ENCODE measurements at places on chromosomes 2 and 18. TPM values are rescaled to one million over a fixed set of nuclear protein-coding genes. Genes with fewer than 3 reads are reported as not detected.

GRCh38 chr2:98508709-98509066, 64.0 kb downstream of the INPP4A start:
- peak; percentile 22 for DNase-seq

DNA sequence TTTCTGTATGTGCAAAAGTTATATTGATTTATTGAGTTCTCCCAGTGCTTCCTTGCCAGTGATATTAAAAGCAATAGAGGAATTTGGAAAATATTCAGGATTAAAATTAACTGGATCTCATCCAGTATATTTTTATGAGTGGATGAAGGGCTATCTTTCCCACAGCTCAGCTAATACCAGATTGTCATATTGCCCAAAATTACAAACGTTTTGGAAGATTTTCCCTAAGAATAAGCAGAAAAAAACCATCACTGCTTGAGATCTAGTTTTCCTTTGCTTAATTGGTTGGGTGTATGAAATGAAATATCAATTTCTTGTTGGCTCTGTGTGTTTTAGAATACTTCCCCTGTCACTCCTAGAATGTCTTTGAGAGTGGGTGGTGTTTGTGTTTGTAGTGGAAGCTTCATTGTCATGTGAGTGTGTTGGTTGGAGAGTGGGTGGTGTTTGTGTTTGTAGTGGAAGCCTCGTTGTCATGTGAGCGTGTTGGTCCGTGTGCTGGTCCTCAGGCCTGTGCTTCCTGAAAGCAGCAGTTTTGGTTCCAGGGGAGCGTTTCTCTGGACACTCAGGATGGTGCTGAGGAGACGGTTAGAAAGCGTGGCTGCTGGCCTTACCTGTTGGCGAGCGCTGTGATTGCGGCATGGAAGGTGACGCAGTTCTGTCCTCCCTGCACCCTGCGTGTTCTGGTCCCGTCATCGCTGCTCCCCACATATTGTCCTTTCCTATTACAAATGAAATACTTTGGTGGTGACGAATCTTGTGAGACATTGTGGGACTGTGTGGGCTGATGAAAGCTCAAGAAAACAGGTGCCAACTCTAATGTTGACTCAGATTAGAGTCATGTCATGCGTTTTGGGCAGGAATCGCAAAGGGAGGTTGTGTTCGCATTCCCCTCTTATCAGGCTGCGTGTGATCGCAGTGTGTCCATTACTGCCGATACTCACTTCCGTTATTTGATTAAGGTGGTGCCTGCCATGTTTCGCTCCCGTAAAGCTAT, 12.4 kb downstream of the ASB1 start:
- no peak for DNase-seq

DNA sequence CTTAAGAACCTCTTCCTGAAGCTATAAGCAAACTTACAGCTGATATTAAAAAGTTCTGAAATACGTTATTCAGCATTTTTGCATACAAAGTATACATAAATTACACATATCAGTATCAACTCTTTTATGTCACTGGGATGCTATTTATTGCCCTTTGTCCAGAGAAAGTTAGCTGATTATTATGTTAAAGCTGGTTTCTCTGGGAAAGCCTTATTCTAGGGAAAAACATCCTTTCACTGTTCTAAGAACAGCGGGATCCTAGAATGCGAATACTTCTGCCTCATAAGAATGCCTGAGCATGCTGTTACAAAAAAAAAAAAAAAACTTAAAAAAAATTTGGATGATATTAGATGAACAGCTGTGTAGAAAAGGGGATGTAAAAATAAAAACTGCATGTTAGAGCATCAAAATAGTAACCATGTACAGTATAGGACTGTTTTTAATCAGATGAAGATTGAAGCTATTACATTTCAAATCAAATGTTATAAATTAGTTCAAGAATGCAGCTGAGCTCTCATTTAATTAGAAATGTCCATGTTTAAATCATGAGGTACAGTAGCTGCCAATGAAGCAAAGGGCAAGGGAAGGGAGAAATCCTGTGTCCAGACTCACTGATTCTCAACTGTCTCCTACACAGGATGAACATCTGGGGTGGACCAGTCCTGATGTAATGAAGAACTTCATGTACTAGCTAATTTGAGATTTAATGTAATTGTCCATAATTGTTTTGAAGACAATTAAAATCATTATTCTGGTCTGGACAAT, 8.2 kb downstream of the FTCDNL1 start:
- no peak for DNase-seq

DNA sequence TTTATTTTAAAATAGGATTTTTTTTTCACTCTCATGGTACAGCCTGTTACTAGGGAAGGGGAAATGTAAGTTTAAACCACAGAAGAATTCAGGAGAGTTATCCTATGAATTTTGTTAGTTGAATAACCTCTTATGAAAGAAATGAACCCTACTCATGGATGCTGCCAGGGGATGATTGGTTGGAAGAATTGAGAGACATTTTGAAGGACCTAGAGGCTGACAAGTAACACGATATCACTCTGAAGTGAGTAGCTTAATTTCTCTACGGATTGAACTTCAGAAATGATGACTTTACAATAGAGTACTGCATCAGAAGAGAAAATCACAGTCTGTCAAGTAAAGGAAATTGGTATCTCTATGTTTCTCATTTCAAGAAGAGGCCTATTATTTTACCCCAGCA, 1346.2 kb downstream of the SUCLG1 start:
- no peak for DNase-seq

- no peak for DNase-seq
These were observed 324.4 kb upstream of the CELF4 start for GRCh38 chr18:37889963-37890362.

- no peak for DNase-seq
These were observed 110.7 kb downstream of the PMAIP1 start for GRCh38 chr18:60010513-60010912.

DNA sequence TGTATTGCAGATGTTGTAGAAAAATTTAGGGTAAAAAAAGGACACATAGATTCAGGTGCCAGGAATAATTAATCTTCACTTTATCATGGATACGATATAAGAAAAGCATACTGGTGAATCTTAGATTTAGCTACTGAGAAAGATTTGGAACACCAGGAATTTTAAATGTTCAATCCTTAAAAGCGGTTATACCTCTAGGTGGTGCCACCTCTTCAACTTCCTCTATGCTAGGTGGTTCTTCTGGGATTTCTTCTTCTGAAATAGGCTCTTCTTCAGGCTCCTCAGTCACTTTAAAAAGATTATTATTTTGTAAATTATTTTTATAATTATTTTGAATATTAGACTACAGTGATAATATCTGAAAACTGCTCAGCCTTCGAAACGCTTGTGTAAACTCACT, 133.1 kb downstream of the TTN start:
- no peak for DNase-seq

ZEB2 gene
- polyA plus RNA-seq, result 32.8 TPM

IL1R1 gene
- polyA plus RNA-seq, result 21.6 TPM

MYO1B gene
- polyA plus RNA-seq, result 37.9 TPM

GNAL gene
- 4.4 TPM for polyA plus RNA-seq

RNF144A gene
- 7.2 TPM for polyA plus RNA-seq

ANKRD53 gene
- 2.3 TPM for polyA plus RNA-seq

FIGN gene
- polyA plus RNA-seq, result 1.3 TPM

CNGA3 gene
- 2.3 TPM for polyA plus RNA-seq

XDH gene
- 138 TPM for polyA plus RNA-seq

BCL2 gene
- 8.8 TPM for polyA plus RNA-seq
